ENCODE measurements at places on chromosomes 2 and 18.

GRCh38 chr18:24272229-24272525 is 125.4 kb downstream of the OSBPL1A start:
- DNase-seq, result no peak

DNA sequence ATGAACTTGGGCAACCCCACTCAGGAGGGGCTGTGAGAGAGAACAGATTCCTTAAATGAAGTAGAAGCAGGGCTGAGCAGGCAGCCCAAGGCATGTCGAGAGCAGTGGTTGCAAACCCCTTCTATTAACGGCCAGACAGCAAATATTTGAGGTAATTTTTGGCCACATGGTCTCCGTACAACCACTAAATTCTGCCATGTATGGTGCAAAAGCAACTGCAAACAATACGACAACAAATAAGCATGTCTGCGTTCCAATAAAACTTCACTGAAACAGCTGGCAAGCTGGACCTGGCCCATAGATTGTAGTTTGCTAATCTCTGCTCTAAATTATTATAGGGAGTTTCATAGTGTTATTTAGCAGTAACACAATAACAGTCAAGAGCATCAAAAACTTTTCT is 217.0 kb upstream of the ZNF521 start:
- DNase-seq, result no peak

- no peak for DNase-seq
Measured at GRCh38 chr2:217864963-217865772, 137.6 kb downstream of the TNS1 start.

DNA sequence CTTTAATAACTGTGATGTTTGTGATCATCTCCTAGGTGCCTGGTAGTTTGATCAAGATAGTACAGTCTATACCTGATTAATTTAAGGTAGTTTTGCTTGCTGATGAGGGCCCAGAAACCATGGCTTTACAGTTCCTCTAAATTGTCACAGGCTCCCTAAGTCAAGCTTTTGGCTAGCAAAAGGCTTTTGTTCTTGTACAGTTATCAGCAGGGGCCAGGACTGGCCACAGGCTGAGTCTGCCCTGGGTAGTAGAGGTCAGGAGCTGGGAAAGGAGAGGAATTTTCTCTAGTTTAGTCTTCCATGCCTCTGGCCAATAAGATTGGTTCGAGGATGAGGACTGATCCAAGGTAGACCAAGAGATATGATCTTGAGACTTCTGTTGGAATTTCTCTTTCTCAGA is 3.6 kb upstream of the BOD1L2 start:
- no peak for DNase-seq
